ENCODE measurements at places on chromosomes 2 and 18.

- no peak for DNase-seq
These were observed 12.6 kb downstream of the NDUFAF7 start for GRCh38 chr2:37244017-37244416.

GRCh38 chr2:97740590-97741182 lies 27.3 kb downstream of the ZAP70 start:
- peak; percentile 39 for DNase-seq

DNA sequence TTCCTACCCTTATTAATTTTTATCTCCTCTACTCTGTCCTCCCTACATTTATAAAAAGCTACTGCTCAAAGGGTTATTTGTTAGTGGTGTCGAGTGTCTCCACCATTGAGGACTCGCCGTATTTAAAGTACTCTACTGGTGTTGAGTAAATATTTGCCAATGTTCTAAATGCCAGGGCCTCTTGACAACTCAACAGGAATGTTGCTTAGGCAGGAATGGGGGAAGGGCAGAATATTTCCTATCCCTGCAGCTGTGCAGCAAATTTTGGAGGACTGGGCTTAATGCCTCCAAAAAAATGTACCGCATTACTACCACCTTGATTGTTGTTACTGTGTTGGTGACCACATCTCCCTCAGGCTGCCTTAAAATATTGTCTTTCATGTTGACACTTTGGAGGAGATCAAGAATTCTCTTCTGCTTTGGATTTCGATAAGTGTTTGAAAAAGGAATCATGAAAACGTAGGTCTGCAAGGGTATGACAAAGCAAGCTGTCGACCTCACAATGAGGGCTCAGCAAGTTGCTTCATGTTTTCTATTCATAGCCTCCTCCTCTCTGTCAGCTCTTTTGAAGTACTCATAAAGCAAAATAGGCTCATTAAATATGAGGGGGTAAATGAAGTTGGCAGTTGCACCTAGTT lies 84.3 kb downstream of the EFEMP1 start:
- peak; percentile 83 for DNase-seq

GRCh38 chr2:205407984-205408383 lies 274.3 kb upstream of the NRP2 start:
- no peak for DNase-seq

DNA sequence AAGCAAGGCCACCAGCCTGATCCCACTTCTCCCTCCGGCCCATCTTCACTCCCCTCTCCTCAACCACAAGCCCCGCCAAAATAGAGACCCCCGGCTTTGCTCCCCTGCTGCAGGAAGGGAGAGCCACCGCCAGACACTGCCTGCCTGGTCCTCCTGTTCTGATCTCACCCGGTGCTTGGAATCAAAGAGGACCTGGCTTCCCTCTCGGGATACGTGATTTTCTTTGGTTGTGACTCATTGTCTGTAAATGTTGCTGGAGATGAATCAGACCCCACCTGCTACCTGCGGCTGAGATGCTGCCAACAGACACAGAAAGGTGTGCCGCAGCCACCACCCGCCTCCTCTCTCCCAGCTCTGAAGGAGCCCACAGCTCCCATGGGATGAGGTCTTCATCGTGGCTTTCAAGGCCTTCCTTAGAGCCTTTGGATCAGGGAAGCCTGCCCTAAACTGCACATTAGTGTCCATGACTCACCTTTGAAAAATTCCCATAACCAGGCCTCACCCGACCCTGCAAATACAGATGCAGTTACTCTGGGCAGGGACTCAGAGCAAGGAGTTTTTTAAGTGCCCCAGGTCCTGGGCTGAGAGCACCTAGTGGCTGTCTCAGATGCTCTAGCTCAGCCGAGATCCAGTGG lies 79.4 kb upstream of the ZNF532 start:
- no peak for DNase-seq
